ENCODE measurements at places on chromosomes 12 and 14.

DNA sequence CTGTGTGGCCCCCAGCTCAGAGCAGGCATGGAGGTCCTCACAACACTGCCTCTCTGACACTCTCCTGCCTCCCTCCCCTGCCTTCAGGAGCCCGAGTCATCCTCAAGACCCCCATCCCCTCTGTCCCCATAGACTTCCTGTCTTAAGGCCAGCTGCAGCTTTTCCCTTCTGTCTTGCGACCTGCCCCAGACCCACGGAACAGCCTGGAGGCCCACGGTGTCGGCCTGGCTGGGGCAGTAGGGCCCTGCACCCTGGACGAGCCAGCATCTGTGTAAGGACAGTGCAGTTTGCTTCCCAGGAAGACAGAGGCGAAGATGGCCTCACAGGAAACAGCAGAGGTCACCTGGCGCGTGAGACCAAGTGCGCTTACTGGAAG lies 9.7 kb downstream of the TEDC1 start:
- DNase-seq: no peak

DNA sequence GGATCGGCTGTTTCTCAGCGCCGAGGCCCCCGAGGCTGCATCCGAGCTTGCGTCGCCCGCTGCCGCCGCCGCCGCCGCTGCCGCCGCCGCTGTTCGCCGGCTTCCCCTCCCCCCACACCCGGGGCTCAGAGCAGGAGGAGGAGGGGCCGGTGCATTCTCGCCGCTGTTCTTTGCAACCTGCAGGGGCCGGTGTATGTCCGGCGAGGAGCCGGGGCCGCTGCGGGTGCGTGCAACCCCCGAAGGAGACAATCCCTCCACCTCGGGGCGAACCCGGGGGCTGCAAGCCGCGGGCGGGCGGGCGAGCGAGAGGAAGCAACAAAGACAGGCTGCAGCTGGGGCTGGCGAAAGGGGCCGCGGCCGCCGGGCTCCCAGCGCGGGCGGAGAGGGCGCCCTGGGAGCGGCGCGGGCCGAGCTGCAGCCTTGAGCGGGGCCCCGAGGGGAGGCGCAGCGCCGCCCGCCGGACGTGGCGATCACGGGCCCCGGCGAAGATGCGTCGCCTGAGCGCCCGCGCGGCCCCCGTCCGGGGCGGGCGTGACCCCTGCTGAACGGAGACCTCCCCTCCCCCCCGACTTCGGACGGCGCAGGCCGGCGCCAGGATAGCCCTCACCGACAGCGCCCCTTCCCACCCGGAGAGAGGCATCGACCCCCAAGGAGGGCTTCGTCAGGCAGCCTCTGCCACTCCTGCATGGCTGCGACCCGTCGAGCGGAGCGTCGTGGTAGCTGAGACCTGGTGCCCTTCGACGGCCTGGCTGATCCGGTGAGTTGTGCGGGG lies 702 bp downstream of the FAM222A start:
- no peak for DNase-seq

- no peak for DNase-seq
Observed at GRCh38 chr14:70677341-70677740, 35.6 kb downstream of the TTC9 start.

GRCh38 chr12:57272337-57273151 lies 21.6 kb upstream of the STAC3 start:
- DNase-seq: no peak

GRCh38 chr12:120736404-120737331 lies 11.0 kb downstream of the ACADS start:
- DNase-seq: no peak

- DNase-seq: no peak
Observed at GRCh38 chr12:130016194-130016593, 112.4 kb upstream of the TMEM132D start.

DNA sequence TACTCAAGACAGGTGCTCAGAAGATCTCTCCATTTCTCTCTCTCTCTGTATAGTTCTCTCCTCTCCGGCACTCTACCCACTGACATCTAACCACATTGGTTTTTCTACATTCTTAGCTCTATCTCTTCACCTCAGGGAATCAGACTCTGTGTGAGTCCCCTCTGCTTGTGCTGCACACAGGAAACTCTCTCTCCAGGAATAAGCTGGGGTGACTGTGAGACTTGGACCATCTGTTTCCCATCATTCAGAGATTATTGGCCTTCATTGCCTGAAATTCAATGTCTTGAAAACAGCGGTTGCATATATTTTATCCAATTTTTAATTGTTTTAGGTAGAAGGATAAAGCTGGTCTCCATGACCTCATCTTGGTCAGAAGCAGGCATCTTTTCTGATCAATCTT lies 105.0 kb downstream of the SLC35F4 start:
- DNase-seq: no peak

DNA sequence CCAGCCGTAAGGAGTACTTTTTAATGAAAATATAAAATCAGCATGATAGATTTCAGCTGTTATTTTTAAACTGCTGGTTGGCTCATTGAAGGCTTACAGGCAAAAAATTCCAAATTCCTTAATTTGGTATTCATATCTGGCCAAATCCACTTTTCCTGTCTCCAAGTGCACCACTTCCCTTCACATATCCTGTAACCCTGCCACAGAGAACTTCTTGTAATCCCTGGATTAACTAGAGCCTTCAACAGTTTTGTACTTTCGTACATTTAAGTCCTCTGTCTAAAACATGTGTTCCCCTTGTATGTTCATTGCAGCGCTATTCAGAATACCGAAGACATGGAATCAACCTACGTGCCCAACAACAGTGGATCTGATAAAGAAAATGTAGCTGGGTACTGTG lies 9.6 kb downstream of the PUS7L start:
- no peak for DNase-seq

- DNase-seq: no peak
Observed at GRCh38 chr12:122614839-122615238, 87.8 kb downstream of the KNTC1 start.

DNA sequence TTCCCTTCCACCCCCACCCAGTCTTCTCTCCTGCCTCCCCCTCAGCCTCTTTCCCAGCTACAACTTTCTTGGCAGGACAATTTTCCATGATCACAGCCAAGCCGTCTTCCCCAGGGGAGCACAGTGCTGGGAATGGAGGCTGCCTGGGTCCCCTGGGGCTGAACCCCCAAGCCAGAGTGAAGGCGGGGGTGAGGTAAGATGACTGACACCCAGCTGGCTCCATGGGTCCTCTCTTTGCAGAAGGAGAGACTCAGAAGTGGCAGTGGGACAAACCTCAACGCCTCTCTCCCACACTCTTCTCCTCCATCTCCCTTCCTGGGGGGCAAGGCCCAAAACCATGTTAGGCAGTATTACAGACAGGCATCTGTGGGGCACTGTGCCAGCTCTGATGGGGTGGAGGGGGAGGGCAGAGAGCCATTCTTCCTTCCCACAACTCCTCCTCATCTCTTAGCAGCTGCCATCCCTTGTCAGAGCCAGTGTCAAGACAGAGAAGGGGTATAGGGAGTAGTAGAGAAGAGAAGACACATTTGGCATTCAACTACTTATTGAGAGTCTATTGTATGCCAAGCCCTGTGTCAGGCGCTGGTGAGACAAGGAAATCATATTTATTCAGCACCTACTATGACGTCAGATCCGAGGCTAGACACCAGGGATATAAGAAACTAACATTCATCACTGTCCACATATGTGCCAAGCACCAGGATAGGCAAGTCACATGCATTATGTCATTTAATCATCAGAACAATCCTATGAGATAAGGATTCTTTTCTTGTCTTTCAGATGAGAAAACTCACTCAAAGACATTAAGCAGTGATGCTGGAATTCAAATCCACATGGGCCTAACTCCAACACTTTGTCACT lies 3.6 kb downstream of the ITGA7 start:
- no peak for DNase-seq

GRCh38 chr12:18703321-18703720 lies 34.5 kb downstream of the PLCZ1 start:
- no peak for DNase-seq

DNA sequence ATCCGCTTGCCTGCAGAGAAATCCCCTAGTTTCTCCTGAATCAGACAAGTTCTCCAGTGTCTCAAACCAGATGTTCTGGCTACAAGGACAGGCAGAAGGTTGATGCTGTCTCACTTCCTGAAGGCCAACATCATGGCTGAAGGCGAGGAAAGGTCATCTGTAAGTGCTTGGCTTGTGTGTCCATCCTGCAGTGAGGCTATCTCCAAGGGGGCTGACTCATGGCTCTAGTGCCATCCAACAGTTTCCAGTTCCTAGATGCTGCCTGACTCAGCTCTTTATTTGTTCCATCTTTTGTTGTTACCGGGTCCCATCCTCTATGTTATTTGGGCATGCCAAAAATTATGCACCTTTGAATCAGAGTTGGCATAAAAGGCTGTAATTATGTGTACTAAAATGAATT lies 232.1 kb upstream of the TBX3 start:
- DNase-seq: no peak

DNA sequence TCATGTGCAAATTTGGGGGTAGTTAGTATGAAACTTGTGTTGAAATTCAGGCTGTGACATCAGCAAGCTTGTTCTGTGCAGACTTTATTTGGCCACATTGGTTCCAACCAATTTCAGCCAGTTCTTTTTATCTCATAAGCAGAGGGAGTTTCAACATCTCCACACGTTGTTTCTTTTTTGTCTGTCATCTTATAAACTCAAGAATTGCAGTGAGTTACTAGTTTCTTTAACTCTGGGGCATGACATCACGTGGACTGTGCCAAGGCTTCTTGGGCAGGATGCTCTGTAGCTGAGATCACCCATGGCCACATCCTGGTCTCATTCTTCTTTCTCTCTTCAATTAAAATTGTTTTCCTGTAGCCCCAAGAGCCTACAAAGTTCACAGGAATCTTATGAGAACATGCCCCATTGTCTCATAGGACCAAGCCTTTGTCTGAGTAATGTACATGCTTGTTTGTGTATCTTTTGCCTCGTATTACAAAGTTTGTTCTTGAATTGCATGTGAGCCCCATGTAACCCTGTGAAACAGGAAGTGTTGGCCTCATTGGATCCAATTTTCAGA lies 982.0 kb upstream of the TMEM132C start:
- DNase-seq: no peak

- no peak for DNase-seq
Observed at GRCh38 chr14:39988939-39989338, 556.7 kb upstream of the FBXO33 start.

DNA sequence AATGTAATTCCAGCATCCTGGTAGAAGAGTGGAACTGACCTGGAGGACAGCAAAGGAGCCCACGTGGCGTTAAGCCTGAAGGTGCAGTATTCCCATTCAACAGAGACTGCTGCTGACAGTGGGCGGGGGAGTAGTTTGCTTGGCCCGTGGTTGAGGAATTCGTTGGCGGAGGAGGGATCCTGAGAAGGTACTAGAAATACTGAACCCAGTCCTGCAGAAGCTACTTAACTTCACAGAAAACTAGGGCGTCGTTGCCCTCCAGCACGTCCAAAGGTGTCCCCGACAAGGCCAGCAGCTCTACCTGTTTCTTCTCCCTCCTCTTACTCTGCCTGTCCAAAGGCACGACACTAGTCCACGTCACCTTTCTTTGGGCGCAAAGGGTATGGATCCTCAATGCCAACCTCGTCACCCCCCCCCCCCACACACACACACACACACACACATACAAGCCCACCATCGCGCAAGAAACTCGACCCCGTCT lies 303 bp downstream of the PUS7L start:
- no peak for DNase-seq

DNA sequence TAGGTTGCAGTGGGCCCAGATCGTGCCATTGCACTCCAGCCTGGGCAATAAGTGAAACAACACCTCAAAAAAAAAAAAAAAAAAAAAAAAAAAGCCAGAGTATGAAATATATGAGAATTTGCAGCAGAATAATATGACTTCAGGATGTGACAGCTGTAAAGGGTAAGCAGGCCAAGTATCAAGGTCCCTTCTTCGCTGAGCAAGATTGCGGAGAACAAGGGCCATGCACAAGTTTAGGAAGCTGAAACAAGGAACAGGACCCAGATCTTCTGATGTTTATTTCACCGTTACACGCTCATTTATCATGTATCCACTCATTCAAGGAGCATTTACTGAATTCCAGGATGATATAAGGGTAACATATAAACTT lies 659 bp upstream of the FOXJ2 start:
- DNase-seq: no peak

GRCh38 chr14:28493516-28493915 lies 273.1 kb upstream of the FOXG1 start:
- no peak for DNase-seq

GRCh38 chr12:102885043-102885932 lies 31.8 kb downstream of the PAH start:
- DNase-seq: no peak

DNA sequence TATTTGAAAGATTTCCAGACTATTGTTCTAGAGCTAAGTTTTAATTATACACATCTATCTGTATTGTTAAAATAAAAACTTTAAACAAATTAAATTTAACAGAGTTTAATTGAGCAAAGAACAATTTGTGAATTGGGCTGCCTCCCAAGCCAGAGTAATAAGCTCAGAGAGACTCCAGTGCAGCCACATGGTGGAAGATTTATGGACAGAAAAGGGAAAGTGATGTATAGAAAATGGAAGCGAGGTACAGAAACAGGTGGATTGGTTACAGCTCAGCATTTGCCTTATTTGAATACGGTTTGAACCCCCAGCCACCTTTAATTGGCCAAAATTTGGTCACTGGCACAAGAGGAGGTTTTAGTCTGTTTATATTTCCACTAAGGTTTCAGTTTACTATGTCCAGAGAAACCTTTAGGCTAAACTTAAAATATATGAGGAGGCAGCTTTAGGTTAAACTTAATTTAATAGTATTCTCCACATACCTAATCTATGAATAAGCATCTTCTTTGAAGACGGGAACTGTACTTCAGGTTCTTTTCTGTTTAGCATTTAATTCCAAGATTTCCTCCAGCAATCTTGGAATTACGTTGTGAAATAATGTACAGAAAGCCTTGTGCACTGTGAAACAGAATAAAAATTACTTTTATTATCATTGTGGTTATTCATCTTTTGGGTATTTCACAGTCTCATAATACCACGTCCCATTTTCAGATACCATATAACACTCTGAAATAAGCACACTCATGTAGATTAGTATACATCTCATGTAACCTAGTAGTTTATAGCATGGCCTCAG lies 19.4 kb downstream of the SRGAP1 start:
- DNase-seq: no peak

DNA sequence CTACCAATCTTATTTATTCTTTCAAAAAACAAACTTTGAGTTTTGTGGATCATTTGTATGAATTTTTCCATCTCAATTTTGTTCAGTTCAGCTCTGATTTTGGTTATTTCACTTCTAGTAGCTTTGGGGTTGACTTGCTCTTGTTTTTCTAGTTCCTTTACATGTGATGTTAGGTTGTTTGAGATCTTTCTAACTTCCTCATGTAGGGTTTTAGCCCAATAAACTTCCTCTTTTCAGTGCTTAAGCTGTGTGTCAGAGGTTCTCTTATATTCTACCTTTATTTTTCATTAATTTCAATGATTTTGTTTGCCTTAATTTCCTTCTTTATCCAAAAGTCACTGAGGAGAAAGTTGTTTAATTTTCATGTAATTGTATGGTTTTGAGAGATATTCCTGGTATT lies 860.4 kb upstream of the FBXO33 start:
- DNase-seq: no peak

DNA sequence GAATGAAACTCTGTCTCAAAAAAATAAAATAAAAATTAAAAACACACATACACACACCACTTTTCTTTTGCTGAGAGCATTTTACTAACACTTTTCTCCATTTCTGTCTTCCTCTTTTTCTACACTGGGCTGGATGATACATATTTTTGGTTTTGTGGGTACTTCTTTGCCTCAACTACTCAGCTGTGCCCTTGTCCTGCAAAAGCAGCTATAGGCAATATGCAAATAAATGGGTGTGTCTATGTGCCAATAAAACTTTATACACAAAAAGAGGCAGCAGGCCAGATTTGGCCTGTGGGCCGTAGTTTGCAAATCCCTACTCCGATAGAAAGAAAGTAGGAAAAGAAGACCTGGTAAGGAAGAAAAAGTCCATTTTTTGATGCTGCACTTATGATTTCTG lies 6.5 kb downstream of the CLMN start:
- no peak for DNase-seq

- DNase-seq: no peak
Observed at GRCh38 chr14:95228240-95228639, 70.9 kb upstream of the DICER1 start.

Measured in amygdala (tissue), 56 donors.